A549 treated with CpdA at 1 μM for 4 hours (cell line): ENCODE measurements at places on chromosomes 13 and 19. TPM values are rescaled to one million over a fixed set of nuclear protein-coding genes. Genes with fewer than 3 reads are reported as not detected.

Gene CGB3
- 0.09 to 0.44 TPM in 2 of 5 replicates, not detected in the others for total RNA-seq

Gene ZNF426
- total RNA-seq: 0.66 to 1.0 TPM (median 0.91 TPM) in 5 replicates

Gene C19orf85
- not detected in 5 replicates for total RNA-seq

Gene ODAD3
- total RNA-seq: 0.87 to 1.4 TPM (median 1.1 TPM) in 5 replicates

Gene WDR87
- not detected in 5 replicates for total RNA-seq

Gene CD79A
- total RNA-seq: 0.52 to 1.3 TPM (median 1.0 TPM) in 5 replicates

Gene POLD1
- 54.0 to 87.6 TPM (median 79.1 TPM) in 5 replicates for total RNA-seq

Gene SHFL
- total RNA-seq: 7.2 to 8.7 TPM (median 8.0 TPM) in 5 replicates

Gene ERICH4
- total RNA-seq: not detected in 5 replicates

Gene LRRC8E
- 5.1 to 6.8 TPM (median 5.9 TPM) in 5 replicates for total RNA-seq

Gene TDRD3
- 4.9 to 7.8 TPM (median 5.2 TPM) in 5 replicates for total RNA-seq

Gene RGL3
- total RNA-seq: 1.3 to 2.4 TPM (median 1.8 TPM) in 5 replicates

Gene SH2D3A
- total RNA-seq: 12.0 to 14.8 TPM (median 13.3 TPM) in 5 replicates

Gene CNOT3
- total RNA-seq: 60.9 to 77.0 TPM (median 70.0 TPM) in 5 replicates

Gene CYP2A7
- not detected in 5 replicates for total RNA-seq

Gene LILRA1
- not detected in 5 replicates for total RNA-seq

Gene NFIX
- 3.8 to 5.0 TPM (median 4.2 TPM) in 5 replicates for total RNA-seq

Gene CLEC17A
- not detected in 5 replicates for total RNA-seq

Gene INSL3
- 0.37 to 0.81 TPM (median 0.41 TPM) in 4 of 5 replicates, not detected in the other for total RNA-seq

Gene ZIC2
- total RNA-seq: 10.0 to 13.9 TPM (median 12.4 TPM) in 5 replicates

Gene MAP2K7
- 12.5 to 18.5 TPM (median 17.4 TPM) in 5 replicates for total RNA-seq

Gene GDF15
- 32.5 to 82.2 TPM (median 56.6 TPM) in 5 replicates for total RNA-seq

Gene ZNF132
- total RNA-seq: 0.08 to 0.10 TPM (median 0.09 TPM) in 3 of 5 replicates, not detected in the others

Gene B3GNT3
- total RNA-seq: 3.5 to 4.5 TPM (median 3.9 TPM) in 5 replicates

Gene GNA15
- 0.05 to 0.17 TPM (median 0.12 TPM) in 3 of 5 replicates, not detected in the others for total RNA-seq

Gene CIC
- total RNA-seq: 52.2 to 70.3 TPM (median 58.4 TPM) in 5 replicates

Gene LGI4
- 0.06 to 0.27 TPM (median 0.13 TPM) in 4 of 5 replicates, not detected in the other for total RNA-seq

Gene VSTM1
- total RNA-seq: 0.35 to 0.81 TPM (median 0.79 TPM) in 4 of 5 replicates, not detected in the other

Gene RFX2
- 5.4 to 8.3 TPM (median 6.9 TPM) in 5 replicates for total RNA-seq

Gene DIRAS1
- 3.3 to 4.1 TPM (median 3.9 TPM) in 5 replicates for total RNA-seq

Gene AKT2
- 127 to 188 TPM (median 177 TPM) in 5 replicates for total RNA-seq

Gene STAP2
- total RNA-seq: 0.22 TPM in 1 of 5 replicates, not detected in the others

Gene DIAPH3
- 6.3 to 9.5 TPM (median 8.0 TPM) in 5 replicates for total RNA-seq

Gene YJEFN3
- total RNA-seq: 2.2 to 4.9 TPM (median 3.6 TPM) in 5 replicates

Gene C3
- total RNA-seq: 37.2 to 48.7 TPM (median 44.4 TPM) in 5 replicates

Gene SLC8A2
- total RNA-seq: 0.15 to 0.48 TPM (median 0.22 TPM) in 5 replicates

Gene ZNF723
- total RNA-seq: not detected in 5 replicates

Gene FBN3
- not detected in 5 replicates for total RNA-seq

Gene CXCL17
- total RNA-seq: 0.07 to 0.12 TPM in 2 of 5 replicates, not detected in the others

Gene MBD3
- 31.7 to 54.9 TPM (median 53.6 TPM) in 5 replicates for total RNA-seq

Gene P2RY11
- 6.8 to 13.7 TPM (median 7.8 TPM) in 5 replicates for total RNA-seq

Gene HCN2
- 28.0 to 41.1 TPM (median 39.0 TPM) in 5 replicates for total RNA-seq

Gene MAB21L1
- not detected in 5 replicates for total RNA-seq
